ENCODE measurements at places on chromosomes 3 and 15.

- DNase-seq = no peak
Measured at GRCh38 chr3:41986561-41986960, 24.7 kb upstream of the ULK4 start.

DNA sequence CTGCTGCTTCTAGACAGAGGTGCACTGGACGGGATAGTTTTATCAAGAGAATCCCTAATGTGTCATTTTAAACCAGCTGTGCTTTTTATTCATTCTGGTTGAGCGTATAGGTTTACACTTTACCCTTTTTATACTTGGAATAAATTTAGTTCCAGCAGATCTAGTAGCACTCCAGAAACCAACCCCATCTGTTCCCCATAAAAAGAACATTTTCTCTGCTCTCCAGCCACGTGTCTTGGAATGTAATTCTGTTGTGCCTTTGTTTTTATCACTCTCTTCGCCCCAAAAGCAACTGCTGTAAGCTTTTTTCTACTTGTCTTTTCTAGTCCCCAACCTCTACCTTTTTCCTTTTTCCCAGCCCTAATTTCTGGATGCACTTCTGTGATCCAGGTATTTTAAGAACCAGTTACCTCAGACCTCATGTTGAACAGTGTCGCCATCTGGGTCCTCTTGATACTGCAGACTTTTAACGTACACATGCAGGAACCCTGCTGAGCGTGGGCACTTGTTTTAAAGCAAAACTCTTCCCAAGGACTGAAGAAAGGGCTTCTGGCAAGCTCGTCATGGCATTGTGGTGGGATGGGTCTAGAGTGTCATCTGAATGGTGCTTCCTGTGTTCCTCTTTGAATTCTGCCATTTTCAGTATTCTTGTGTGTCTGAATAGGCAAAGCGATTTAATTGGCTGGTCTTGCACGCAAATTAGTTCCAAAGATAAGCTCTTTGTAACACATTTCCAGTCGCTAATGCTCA lies 5.7 kb upstream of the EXOG start:
- DNase-seq = no peak

GRCh38 chr3:63818282-63819150 lies 583 bp upstream of the C3orf49 start:
- DNase-seq = peak; percentile 55

- DNase-seq = peak; percentile 49
Measured at GRCh38 chr3:157527131-157527881, 24.1 kb upstream of the VEPH1 start.

DNA sequence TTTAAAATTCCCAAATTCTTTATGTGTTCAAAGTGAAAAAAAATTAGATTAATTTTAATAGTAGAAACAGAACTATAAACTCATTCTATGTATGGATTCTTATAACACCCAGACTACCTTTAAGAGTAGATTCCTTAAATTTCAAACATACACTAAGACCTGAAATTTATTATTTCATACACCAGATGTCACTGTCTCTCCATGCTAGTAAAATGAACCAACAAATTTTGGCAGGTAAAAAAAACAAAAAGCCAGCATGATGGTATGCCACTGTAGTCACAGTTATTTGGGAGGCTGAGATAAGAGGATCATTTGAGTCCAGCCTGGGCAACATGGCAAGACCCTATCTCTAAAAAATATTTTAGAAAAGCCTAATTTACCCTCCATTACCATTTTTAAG lies 461.3 kb upstream of the NAALADL2 start:
- DNase-seq = peak; percentile 32

DNA sequence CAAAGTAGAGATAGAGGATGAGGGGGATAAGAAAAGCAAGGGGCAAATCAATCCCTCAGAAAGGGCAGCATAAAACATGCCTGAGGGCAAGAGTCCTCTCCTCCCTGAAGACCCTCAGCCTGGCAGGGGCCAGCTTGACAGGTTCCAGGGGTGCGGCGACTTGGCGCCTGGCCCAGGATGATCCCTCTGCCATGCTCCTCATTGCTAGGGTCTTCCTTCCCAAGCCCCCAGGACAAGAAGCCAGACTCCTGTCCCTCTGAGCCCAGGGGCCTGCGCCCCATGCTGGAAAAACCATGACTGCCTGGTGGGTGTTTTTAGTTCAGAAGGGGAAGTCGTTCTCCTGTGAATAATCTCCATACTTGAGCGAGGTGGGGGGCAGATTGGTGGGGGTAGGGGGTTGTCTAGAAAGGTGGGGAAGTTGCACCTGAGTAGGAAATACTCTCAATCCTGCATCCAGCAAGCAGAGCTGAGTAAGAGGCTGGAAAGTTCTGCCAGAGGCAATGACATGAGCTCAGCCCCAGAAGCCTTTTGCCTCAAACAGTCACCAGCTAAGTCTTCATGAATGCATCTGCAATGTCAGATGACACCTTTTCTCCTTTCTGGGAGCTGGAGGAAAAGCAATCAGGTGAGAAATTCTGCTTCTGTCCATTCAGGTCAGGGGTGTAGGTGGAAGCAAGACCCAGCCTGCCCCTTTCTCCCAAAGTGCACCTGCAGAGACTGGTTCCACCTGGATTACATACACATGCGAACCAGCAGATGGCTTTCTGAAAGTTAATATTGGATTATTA lies 18.3 kb downstream of the SLC12A8 start:
- no peak for DNase-seq

DNA sequence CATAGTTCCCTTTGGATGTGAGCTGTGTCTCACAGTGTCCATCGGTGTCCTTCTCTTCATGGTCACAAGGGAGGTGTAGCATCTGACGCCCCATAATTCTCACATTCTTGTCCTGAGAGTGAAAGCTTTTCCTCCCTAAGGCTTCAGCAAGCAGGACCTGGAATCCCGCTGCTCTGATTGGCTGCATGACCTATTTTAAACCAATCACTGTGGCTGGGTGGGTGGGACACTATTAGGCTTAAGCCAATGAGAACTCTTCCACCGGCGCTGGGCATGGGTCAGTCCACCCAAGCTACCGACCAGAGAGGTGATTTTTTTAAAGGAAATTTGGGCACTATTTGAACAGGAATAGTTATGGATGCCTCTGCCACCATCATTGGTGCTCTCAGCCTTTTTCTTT lies 385.9 kb downstream of the MFSD1 start:
- DNase-seq = no peak

- no peak for DNase-seq
Measured at GRCh38 chr3:20141316-20141715, 44.7 kb downstream of the SGO1 start.

DNA sequence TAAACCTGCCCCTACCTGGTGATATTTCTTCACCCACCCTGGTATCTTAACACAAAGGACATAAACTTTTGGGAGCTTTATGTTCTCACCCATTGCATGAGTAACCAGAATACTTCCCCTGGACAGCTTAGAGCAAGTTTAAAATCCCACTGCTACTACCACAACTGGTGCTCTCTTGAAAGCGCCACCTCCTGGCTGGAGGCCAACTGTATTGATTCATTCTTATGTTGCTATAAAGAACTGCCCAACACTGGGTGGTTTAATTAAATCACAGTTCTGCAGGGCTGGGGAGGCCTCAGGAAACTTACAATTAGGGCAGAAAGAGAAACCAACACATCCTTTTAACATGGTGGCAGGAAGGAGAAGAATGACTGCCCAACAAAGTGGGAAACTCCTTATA lies 592.4 kb downstream of the EPHA3 start:
- no peak for DNase-seq

GRCh38 chr3:156024904-156025533 lies 95.4 kb upstream of the KCNAB1 start:
- no peak for DNase-seq

- no peak for DNase-seq
Measured at GRCh38 chr3:39104961-39105686, 2.3 kb downstream of the GORASP1 start.

DNA sequence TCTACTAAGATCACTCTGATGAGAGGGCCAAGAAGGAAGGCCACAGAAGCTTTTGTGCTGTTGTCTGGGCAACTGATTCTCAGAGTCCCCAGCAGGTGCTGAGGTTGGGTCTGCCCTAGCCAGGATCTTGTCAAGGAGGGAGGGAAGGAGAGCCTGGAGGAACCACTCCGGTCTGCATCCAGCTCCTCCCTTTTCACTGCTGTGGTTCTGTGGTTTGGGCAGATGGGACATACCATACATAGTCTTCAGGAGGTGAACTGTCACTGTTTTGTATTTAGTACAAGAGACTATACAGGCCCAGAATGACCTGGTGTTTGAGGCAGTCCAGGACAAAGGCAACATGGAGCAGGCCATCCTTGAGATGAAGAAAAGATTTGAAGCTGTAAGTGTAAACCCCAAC lies 21.9 kb downstream of the C3orf62 start:
- DNase-seq = peak; percentile 24

DNA sequence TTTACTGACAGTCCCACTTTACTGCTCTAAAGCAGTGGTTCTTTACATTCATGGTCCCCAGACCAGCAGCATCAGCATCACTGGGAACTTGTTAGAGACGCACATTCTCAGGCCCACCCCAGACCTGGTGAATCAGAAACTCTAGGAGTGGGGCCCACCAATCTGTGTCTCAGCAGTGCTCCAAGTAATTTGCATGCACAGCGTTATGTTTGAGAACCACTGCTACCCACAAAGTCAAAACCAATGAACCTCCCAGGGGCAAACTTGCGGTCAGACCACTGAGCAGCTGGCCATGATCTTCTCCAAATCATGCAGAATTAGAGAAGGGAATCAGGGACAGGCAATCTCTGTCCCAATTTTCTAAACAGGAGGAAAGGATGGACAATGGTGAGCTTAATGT lies 58.5 kb downstream of the ST8SIA2 start:
- no peak for DNase-seq

DNA sequence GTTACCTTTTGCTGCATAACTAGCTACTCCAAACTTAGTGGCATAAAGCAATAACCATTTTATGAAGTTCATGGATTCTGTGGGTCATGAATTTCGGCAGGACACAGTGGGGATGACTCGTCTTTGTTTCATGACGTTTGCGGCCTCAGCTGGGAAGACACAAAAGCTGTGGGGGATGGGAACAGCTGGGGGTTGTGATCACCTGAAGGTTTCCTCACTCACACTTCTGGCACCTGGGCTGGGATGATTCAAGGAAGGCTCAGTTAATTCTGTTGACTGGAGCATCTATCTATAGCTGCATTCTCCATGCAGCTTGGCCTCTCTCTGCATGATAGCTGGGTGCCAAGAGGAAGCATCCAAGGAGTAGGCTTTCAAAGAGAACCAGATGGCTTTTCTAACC lies 332.8 kb downstream of the ULK4 start:
- DNase-seq = no peak

DNA sequence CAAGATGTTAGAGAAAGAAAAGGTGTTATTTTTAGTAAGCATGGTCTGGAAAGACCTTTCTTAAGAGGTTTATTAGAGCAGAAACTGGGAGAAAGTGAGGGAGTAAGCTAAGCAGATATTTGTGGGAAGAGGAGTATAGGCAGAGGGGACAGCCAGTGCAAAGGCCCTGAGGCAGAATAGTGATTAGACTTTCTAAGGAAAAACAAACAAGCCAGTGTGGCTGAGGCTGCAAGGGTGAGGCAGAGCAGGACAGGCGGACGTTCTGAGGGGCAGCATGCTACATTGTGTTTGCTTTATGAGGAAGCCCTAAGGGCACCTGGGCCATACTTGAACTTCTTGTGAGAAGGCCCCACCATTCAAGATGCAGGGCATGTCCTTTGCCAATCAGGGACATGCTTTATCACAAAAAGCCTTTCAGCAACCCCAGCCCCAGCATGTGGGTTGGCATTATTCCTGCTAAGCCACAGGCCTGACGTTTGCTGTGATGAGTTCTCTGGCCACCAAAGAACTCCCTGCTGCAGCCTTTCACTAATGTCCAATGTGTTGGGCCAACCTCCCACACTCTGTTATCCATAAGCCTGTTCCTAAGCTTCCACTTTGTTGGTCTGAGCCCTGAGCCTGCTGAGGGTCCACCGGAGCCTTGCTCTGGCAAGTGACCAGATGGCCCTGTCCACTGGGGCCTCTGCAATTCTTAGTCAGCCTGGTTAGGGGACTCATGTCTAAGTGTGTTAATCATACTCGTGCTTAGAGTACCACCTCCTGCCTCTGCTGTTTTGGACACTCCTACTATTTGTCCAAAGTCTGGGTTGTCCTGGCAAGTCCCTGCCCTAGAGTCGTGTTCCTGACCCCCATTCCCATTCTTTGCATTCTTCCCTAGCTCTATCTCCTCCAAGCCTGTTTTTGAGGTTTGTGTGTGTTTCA lies 209.9 kb upstream of the CTNNB1 start:
- DNase-seq = no peak

- DNase-seq = peak; percentile 43
Measured at GRCh38 chr15:50315814-50316630, 39.0 kb downstream of the GABPB1 start.

- no peak for DNase-seq
Measured at GRCh38 chr15:83854321-83854720, 200.4 kb downstream of the ADAMTSL3 start.

DNA sequence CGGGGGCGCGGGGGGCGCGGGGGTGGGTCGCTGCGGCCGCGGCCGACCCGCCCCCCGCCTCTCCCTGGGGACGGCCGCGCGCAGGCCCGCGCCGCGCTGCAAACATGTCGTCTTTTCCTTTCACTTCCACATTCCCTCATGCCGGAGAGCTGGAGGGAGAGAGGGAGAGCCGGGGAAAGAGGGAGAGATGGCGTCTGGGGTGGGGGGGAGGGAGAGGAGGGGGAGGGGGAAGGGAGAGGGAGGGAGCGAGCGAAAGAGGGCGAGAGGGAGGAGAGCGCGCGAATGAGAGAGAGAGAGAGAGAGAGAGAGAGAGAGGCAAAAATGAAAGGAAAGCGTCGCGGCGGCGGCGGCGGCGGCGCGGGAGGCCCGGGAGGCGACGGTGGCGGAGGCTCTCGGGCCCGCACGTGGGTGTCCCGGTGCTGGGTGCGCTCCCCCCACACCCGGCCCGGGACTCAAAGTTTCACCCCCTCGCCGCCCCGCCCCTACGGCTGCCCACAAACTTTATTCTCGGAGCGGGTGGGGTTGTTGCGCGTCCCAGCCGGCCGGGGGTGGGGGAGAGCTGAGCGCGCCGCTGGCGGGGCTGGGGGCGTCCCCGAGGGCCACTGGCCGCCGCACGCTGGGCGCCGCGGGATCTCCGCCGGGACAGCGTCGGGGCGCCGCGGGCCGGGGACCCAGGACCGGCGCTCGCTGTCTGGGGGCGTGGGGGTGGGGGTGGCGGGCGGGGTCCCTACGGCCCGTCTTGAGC lies 731 bp downstream of the ZNF710 start:
- DNase-seq = peak; percentile 71

- no peak for DNase-seq
Measured at GRCh38 chr15:77068633-77069032, 2.3 kb downstream of the TSPAN3 start.

All from fibroblast of skin of right biceps (primary cell).